Natural killer cell treated with Interleukin-12 subunit alpha and Interleukin-12 subunit beta and Interleukin-15 and Interleukin-18, amount 100 ng/mL, for 72 hours (primary cell): ENCODE measurements at places on chromosomes 1 and 21. TPM values are rescaled to one million over a fixed set of nuclear protein-coding genes. Genes with fewer than 3 reads are reported as not detected.

Gene LCE1E
- not detected for total RNA-seq

Gene HTR6
- total RNA-seq: not detected

Gene CRB1
- total RNA-seq: 0.59 TPM

Gene SZT2
- 119 TPM for total RNA-seq

Gene RHBG
- not detected for total RNA-seq

Gene B3GALT5
- total RNA-seq: not detected

Gene SRSF4
- total RNA-seq: 127 TPM

Gene CA6
- total RNA-seq: not detected

Gene AMY1A
- total RNA-seq: not detected

Gene BMP8A
- 0.24 TPM for total RNA-seq
